PC-3 (cell line): ENCODE measurements at places on chromosomes 3 and 15.

GRCh38 chr15:77497942-77498361 lies 77.3 kb downstream of the HMG20A start:
- H3K4me1 ChIP-seq: peaks cover under 1% of the 10 kb centered on the region
- H3K36me3 ChIP-seq: no peaks in the 10 kb centered on the region
- no peak for DNase-seq

- no peak overlapping the region for H3K27ac ChIP-seq
- H3K4me1 ChIP-seq: no peaks in the 10 kb centered on the region
Observed at GRCh38 chr3:67382536-67382935, 271.9 kb downstream of the SUCLG2 start.

- DNase-seq: no peak
- H3K27me3 ChIP-seq: no peaks in the 10 kb centered on the region
- H3K27ac ChIP-seq: no peak overlapping the region
- H3K4me3 ChIP-seq: no peak overlapping the region
- no peaks in the 10 kb centered on the region for H3K4me1 ChIP-seq
Observed at GRCh38 chr3:185297867-185298266, 44.0 kb upstream of the EHHADH start.

DNA sequence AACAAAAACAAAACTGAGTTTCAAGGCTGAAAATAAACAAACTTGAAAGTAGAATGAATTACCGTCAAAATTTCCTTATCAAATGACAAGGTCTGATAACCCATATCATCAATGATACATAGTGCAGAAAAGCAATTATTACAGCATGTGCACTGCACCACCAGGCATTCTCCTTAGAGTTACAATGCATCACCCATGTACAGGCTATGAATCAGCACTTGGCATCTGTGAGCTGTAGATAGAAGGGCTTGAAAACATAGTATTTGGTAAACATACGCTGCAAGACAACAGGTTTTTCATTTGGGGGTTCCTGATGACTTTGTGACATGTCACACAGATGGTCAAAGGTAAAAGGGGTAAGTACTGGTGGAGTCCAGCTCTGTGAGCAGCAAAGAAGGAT lies 265.1 kb downstream of the CTNNB1 start:
- peak; percentile 54 for DNase-seq
- H3K36me3 ChIP-seq: no peaks in the 10 kb centered on the region
- no peak overlapping the region for H3K4me3 ChIP-seq
- no peaks in the 10 kb centered on the region for H3K4me1 ChIP-seq

DNA sequence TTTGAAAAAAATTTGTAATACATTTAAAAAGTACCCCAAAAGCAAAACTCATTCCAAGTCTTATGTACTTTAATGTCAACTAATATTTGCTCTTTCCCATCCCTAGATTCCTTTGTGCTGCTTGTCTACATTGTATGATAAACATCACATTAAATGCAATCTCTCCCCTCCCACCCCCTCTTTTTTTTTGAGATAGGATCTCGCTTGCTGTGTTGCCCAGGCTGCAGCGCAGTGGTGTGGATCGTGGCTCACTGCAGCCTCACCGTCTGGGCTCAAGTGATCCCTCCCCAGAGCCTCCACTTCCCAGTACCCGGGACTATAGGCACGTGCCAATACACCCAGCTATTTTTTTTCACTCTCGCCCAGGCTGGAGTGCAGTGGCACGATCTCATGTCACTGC lies 12.6 kb downstream of the MAP2K1 start:
- H3K27ac ChIP-seq: no peak overlapping the region
- peaks cover 26% of the 10 kb centered on the region for H3K4me1 ChIP-seq
- no peaks in the 10 kb centered on the region for H3K27me3 ChIP-seq
- no peak for DNase-seq
- H3K4me3 ChIP-seq: no peak overlapping the region
- no peaks in the 10 kb centered on the region for H3K36me3 ChIP-seq
